ENCODE measurements at places on chromosomes 1 and 21.
A peak's percentile ranks its signal among the peaks of the same experiment; 100 is the strongest.

- no peak for DNase-seq
Measured at GRCh38 chr1:47598357-47598756, 160.5 kb downstream of the FOXD2 start.

DNA sequence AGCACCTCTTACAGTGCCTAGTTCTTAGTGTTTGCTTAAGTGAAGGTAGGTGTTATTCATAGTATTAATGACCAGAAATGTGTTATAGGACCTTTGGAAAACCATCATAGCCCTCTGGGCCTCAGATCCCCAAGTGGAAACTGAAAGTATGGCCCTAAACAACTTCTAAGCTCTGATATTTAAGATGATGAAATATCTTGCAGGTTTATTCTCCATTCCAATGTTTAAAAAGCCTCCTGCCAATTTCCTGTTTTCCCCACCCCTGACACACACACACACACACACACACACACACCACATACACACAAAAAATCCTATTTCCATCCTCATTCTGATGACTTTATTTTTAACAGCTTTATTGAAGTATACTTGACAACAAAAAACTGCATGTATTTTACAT is 108.2 kb downstream of the DIRAS3 start:
- no peak for DNase-seq

- peak; percentile 59 for DNase-seq
Measured at GRCh38 chr1:246184503-246184902, 322.6 kb downstream of the SMYD3 start.

DNA sequence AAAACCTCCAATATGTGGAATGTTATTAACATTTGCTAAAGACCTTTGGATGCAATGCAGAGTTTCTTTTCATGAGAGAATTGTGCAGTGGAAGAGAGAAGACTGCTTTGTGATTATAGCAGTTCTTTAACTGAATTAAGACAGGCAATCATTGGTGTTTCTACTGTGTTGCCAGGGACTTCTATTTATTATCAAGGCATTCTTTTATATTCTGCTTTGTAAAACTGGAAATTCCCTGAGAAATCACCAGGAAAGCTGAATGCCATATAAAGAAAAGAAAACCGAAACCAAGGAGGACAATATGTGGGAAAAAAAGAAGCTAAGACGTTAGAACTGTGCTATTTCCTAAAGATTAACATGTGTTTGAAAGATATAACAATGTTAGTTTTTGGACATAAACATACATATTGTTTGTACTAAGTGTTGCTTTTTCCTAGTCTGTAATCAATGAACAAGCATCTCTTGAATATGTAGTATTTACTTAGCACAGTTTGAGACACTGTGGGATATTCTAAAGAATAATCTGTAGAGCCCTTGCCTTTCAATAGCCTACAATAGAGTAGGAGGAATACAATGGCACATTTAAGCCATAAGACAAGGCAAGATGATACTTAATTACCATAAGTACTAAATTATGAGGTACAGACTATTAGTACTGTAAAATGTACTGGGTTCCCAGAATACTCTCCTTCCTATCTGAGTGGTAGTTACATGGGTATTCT is 47.1 kb downstream of the EXTL2 start:
- DNase-seq: no peak

GRCh38 chr1:10799726-10800125 is 3.3 kb upstream of the CASZ1 start:
- no peak for DNase-seq

DNA sequence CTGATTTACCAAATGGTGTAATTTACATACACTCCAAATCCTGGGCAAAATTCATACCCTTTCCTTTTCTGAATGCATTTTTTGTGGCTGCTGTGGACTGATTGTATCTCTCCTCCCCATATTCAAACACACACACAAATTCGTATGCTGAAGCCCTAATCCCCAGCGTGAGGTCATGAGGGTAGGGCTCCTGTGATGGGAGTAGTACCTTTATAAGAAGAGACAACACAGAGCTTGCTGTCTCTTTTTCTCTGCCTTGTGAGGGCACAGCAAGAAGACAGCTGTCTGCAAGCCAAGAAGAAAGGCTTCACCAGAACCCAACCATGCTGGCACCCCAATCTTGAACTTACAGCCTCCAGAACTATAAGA is 24.4 kb downstream of the DUSP10 start:
- DNase-seq: no peak

DNA sequence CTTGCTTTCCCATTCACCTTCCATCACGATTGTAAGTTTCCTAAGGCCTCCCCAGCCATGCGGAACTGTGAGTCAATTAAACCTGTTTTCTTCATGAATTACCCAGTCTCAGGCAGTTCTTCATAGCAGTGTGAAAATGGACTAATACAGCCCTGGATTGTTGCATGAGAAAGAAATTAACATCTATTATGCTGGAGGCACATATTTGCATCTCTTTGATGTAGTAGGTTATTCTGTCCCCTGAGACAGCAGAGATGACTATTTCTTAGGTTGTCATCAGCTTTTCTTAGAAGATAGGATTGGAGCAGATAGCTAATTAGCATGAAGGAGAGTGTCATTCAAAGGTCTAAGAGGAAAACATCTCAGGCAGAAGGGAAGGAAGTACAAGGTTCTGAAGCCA is 166.2 kb downstream of the OMA1 start:
- DNase-seq: no peak

- DNase-seq: no peak
Measured at GRCh38 chr1:184482136-184482535, 95.3 kb downstream of the C1orf21 start.

Data from KBM-7 (cell line).